Prostate gland (tissue), 2 donors: ENCODE measurements at places on chromosomes 6 and 20. TPM values are rescaled to one million over a fixed set of nuclear protein-coding genes. Genes with fewer than 3 reads are reported as not detected.
A peak's percentile ranks its signal among the peaks of the same experiment; 100 is the strongest.

RRAGD gene
- 19.4 TPM for total RNA-seq

DNA sequence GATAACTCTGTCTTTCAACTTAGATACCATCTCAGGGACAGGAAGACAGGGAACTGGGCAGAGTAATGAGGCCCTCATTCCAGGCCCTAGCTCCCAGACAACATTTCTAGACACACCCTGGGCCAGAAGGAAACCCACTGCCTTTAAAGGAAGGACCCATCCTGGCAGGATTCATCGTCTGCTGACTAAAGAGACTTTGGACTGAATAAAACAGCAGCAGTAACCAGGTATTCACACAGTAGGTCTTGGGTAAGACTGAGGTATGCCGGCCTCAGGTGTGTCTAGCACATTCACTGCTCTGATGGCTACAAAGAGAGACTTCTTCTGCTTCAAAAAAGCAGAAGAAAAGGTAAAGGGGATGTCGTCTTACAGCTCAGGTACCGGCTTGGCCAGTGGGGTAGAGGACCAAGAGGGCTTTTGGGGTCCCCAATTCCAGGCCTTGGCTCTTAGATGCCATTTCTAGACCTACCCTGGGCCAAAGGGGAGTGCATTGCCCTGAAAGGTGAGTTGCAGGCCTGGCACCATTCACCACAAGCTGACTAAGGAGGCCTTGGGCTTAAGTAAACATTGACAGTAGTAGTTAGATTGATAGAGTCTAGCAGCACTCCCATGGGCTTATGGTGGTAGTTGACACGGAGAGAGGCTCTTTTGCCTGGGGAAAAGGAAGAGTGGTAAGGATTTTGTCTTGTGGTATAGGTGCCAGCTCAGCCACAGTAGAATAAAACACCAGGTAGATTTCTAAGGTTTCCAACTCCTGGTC is 13.4 kb downstream of the SNX14 start:
- no peak overlapping the region for H3K4me3 ChIP-seq
- H3K27me3 ChIP-seq = no peaks in the 10 kb centered on the region
- no peaks in the 10 kb centered on the region for H3K4me1 ChIP-seq

DNA sequence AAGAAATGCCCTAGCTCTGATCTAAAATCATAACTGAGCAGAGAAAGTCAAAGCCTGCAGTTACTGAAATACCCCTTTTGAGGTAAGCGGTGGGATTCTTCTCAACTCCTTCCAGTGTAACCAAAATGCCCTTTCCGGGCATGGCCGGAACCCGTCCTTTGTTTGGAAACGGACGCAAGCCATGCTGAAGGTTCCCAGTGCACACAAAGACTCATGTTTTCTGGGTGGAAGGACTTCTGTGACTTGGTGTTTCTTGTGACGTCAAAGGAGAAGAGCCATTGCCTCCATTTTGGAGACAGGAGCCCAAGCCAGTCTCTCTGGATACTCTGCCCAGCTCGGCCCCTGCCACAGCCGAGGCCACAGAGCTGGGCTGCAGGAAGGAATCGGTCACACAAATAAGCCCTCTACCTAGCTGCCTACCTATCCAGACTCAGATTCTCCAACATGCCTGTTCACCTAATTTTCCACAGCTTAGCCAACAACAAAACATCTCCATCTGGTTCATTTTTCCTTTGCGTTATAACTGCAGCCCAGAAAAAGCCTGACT is 182.8 kb downstream of the TBXT start:
- H3K36me3 ChIP-seq = no peaks in the 10 kb centered on the region
- H3K27me3 ChIP-seq = peaks cover 36% of the 10 kb centered on the region
- H3K4me1 ChIP-seq = no peaks in the 10 kb centered on the region
- no peak for DNase-seq
- H3K27ac ChIP-seq = no peak overlapping the region

DNA sequence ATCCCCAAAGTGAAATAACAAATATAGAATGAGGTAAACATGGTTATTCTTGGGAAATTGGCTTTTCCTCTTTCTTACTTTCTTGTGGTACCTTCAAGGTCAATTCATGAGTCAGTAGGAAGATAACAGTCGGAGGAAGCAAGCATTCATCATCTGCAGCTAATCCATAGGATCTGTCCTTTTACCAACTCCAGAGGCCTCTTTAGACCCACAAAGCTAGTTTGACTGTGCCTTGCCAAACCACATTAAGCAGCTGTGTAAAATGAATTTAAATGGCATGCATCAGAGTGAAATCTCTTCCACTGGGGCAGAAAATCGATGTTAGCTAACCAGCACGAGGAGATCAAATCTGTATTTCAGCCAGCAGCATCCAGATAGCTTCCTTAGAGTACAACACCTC is 171.3 kb downstream of the TMEM242 start:
- no peaks in the 10 kb centered on the region for H3K36me3 ChIP-seq
- H3K27ac ChIP-seq = no peak overlapping the region
- no peak overlapping the region for H3K4me3 ChIP-seq
- DNase-seq = no peak

VIP gene
- total RNA-seq = not detected

DNA sequence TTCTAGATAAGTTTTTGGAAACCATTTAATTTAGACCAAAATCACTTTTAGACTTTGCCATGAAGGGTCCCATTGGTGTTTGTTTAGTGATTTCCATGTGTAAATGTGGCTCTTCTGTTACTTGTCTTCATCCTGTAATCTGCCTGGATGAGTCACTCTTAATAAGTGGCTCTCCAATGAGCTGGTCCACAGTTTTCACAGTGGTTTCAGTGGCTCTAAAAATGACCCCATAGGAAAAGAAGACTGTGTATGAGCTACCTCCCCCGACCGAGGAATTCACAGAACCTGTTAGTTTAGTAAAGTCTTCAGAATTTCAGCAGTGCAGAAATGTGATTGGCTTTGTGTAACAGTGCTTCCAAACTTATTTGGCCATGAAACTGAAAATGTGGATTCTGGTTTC is 492.0 kb upstream of the MARCKS start:
- DNase-seq = no peak
- no peaks in the 10 kb centered on the region for H3K27me3 ChIP-seq
- H3K4me1 ChIP-seq = no peaks in the 10 kb centered on the region

RIPOR2 gene
- total RNA-seq = 16.1 TPM

RPP40 gene
- 4.1 TPM for total RNA-seq

APCDD1L gene
- 0.23 TPM for total RNA-seq

- no peaks in the 10 kb centered on the region for H3K27me3 ChIP-seq
- H3K36me3 ChIP-seq = no peaks in the 10 kb centered on the region
Observed at GRCh38 chr6:25193460-25194171, 85.6 kb upstream of the CARMIL1 start.

DNA sequence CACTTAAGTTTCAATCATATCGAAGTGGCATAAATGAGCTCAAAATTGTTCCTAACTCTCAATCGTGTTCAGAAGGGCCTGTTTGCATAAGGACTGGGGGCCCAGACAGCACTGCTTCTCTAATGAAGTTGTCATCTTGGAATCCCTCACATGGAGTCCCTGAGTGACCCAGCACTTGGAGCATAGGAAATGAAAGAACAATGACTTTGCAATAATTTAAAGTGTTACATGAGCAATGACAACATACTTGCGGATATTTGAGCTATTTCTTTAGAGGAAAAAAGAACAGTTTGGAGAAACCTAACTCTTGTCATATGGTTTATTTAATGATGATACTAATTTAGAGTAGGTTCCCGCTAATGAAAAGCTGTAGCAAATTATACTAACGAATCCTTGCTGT is 239.9 kb downstream of the TSHZ2 start:
- no peak overlapping the region for H3K4me3 ChIP-seq
- H3K36me3 ChIP-seq = no peaks in the 10 kb centered on the region
- no peak overlapping the region for H3K27ac ChIP-seq

LKAAEAR1 gene
- not detected for total RNA-seq

TTK gene
- total RNA-seq = 4.3 TPM

DNA sequence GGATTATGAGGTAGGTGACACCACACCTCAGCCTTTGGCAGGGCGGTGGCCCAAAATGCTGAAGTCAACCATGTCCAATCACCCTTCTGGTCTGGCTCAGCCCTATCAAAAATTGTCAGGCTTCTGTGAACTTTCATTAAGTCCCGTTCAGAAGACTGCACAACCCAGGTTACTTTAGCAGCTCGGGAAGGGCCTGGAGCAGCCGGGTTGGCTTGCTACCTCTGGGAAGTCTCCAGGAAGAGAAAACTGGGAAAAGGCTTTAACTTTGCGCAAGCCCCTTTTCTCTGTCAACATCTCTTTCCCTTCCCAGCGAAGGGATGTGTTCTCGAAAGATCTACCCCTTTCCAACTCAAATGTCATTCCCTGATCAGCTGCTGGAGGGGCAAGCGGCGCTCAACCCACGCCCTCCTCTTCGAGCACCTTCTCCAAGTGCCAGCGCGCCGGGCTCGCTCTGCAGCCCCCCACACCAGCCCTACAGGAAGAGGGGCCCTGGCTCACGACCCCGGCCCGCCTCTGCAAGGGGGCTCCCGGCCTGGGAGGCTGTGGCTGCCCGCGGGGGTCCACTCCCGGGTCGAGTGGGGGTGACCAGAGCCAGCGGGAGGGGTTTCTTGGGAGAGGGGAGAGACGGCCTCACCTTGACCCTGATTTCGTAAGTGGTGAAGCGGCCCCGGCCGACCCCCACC is 573 bp downstream of the SNX3 start:
- no peaks in the 10 kb centered on the region for H3K4me1 ChIP-seq
- no peaks in the 10 kb centered on the region for H3K36me3 ChIP-seq
- H3K4me3 ChIP-seq = peak overlapping the region; percentile 96
- peak; percentile 36 for DNase-seq
- H3K27ac ChIP-seq = peak overlapping the region; percentile 98

DNA sequence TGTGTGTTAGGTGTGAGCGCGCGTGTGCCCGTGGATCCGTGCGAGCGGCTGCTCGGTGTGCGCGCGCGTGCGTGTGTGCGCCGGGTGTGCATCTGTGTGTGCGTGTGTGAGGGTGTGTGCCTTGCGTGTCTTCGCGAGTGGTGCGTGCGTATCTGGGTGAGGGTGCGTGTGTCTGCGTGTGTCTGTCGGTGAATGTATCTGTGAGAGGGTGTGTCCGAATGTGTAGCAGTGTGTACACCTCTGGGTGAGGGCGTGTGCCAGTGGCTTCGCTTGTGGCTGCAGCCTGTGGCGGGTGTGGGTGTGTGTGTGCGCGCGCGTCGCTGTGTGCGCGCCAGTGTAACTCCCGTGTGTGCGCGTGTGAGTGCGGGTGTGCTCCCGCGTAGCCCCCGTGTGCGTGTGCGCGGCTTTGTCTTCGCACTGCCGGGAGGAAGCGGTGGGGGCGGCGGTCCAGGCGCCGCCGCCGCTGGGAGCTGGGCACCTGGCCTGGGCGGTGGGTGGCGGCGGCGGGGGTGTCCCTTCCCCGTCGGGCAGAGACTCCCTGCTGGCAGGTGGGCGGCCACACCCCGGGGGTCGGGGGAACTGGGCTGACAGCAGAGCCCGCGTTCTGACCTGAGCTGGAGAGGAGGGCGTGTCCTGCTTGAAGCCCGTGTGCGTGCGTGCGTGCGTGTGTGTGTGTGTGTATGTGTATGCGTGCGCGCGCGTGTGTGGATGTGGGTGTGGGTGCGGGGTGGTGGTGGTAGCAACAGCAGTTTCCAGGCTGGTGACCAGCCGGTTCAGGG is 61.3 kb upstream of the EPB41L1 start:
- H3K4me1 ChIP-seq = no peaks in the 10 kb centered on the region
- H3K36me3 ChIP-seq = no peaks in the 10 kb centered on the region
- peak overlapping the region; percentile 63 for H3K27ac ChIP-seq
- H3K27me3 ChIP-seq = no peaks in the 10 kb centered on the region

GRCh38 chr20:32619586-32619985 is 34.5 kb upstream of the NOL4L start:
- H3K27me3 ChIP-seq = no peaks in the 10 kb centered on the region
- H3K27ac ChIP-seq = no peak overlapping the region
- H3K36me3 ChIP-seq = no peaks in the 10 kb centered on the region
- no peaks in the 10 kb centered on the region for H3K4me1 ChIP-seq

DNA sequence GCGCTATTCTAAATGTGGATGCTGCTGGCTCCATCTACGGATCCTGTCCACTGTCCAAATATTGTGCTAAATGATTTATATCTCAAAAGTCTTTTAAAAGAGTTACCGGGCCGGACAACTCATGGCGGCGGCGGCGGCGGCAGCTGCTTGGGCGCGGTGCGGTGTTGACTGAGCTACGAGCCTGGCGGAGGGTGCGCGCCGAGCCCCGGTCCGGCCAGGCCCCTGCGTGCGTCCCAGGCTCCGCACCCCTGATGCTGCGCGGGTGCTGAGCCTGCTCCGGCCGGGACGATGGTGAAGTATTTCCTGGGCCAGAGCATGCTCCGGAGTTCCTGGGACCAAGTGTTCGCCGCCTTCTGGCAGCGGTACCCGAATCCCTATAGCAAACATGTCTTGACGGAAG is 303.4 kb downstream of the CENPW start:
- H3K4me1 ChIP-seq = no peaks in the 10 kb centered on the region
- H3K27me3 ChIP-seq = no peaks in the 10 kb centered on the region
- DNase-seq = no peak
- no peaks in the 10 kb centered on the region for H3K36me3 ChIP-seq
- H3K27ac ChIP-seq = no peak overlapping the region

CDSN gene
- 0.50 TPM for total RNA-seq

GRM4 gene
- total RNA-seq = not detected

- H3K27ac ChIP-seq = no peak overlapping the region
- DNase-seq = no peak
- no peaks in the 10 kb centered on the region for H3K36me3 ChIP-seq
Observed at GRCh38 chr6:213284-213683, 79.0 kb upstream of the DUSP22 start.

GRCh38 chr20:49405062-49405683 is 77.3 kb downstream of the KCNB1 start:
- no peaks in the 10 kb centered on the region for H3K4me1 ChIP-seq
- no peak overlapping the region for H3K27ac ChIP-seq
- no peaks in the 10 kb centered on the region for H3K36me3 ChIP-seq

LRRC73 gene
- total RNA-seq = 4.0 TPM

CRISP3 gene
- total RNA-seq = 0.55 TPM

DNA sequence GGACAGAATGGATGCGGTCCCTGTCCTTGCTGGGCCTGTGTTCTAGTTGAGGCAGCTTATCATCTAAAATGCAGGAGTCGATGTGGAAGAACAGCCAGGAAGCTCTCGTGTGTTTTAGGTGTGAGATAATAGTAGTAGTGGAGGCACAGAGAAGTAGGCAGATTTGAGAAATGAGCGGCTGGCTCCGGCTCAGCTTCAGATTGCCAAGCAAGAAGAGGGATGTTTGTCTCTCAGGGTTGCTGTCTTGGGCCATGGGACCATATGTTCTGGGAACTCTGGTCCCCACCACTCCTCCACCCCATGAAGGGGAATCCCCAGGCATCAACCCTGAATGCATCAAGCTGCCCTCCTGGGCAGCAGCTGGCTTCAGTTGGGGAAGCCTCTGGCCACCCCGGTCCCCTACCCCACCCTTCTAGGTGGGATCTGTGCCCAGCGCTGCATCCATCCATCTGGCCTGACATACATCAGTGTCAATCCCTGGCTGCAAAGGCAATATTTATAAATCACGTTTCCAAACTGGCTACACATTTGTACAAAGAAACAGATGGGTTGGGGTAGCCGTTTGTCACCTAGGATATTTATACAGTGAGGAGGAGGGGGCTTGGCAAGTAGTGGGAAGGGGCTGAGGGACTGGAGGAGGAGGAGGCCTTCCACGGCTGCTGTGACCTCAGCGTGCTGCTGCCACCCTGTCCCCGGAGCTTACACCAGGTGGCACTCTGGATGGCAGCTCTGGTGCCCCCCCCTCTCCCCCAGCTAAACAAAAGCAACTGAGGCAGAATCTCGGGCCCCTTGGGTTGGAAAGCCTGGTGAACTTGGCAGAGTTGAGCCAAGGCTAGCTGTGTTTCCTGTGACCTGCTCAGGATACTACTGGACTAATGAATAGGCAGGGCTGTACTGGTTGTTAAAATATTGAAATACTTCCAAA is 64.4 kb downstream of the CD40 start:
- no peak overlapping the region for H3K4me3 ChIP-seq
- no peak for DNase-seq
- H3K27ac ChIP-seq = no peak overlapping the region
- no peaks in the 10 kb centered on the region for H3K36me3 ChIP-seq
- H3K27me3 ChIP-seq = no peaks in the 10 kb centered on the region
- no peaks in the 10 kb centered on the region for H3K4me1 ChIP-seq

CDYL gene
- total RNA-seq = 28.1 TPM

FHL5 gene
- total RNA-seq = 23.3 TPM
